Right hindlimb (tissue), 1 donor: ENCODE measurements at places on chromosomes 6 and 20.

DNA sequence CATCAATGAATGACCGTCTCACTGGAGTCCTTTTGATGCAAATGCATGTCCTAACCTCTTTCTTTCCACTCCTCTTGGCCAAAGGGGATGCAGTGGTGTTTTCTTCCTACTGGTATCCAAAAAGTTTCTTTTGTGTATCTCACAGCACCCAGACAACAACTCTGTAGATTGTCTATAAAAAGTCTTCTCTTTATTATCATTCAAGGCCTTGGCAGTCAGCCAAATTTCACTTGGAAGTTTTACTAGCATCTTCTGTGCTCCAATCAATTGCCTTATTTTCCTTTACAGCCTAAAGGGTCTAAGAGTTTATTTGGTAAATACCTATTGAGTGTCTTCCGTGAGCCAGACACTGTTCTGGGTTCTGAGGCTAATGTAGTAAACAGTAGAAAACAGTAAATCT, 150.2 kb upstream of the RNF217 start:
- no peak for DNase-seq

DNA sequence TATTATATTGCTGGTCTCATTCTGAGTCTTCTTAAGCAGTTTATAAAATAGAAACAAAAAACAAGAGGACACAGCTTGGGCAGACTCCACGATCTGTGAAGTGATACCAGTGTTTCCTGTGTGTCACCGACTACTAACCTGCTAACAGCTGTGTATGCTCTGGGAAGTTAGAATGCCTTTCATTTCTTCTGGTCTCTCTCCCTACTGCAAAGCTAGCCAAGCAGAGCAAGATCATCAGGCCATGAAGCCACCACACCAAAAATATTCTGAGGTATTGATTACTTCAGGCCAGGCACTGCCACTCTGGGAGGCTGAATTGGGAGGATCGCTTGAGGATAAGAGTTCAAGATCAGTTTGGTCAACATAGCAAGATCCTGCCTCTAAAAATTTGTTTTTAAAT, 46.9 kb upstream of the SMIM29 start:
- DNase-seq = no peak

GRCh38 chr20:5078399-5078958, 41.3 kb downstream of the PCNA start:
- no peak for DNase-seq

GRCh38 chr20:34546751-34547181, 11.8 kb upstream of the MAP1LC3A start:
- no peak for DNase-seq

- no peak for DNase-seq
These were observed 83.3 kb upstream of the BHLHE23 start for GRCh38 chr20:63090052-63090451.

DNA sequence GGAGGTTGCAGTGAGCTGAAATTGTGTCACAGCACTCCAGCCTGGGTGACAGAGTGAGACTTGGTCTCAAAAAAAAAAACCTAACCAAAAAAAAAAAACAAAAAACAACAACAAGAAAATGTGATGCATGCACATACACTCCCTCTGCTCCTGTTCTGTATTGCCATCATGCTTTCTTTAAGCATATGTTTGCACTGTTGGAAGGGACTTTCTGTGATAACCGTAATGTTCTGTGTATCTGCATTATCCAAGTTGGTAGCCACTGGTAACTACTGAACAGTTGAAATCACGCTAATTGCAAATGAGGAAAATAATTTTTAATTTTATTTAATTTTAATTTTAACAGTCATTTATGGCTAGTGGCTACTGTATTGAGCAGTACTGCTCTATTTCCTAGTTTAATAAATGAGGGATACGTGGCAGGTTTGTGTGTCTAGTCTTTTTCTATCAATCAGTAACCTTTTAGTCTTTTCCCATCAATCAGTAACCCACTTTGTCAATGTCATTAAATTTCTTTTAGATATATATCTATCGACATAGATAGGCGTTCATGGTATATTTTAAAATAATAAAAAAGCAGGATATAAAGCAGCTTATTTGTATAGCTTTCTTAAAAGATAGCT, 135.6 kb downstream of the ASCC3 start:
- no peak for DNase-seq

- DNase-seq = no peak
These were observed 237.4 kb upstream of the ZFP64 start for GRCh38 chr20:52429029-52429428.

GRCh38 chr6:74434171-74434570, 738.2 kb downstream of the CD109 start:
- peak; percentile 44 for DNase-seq

DNA sequence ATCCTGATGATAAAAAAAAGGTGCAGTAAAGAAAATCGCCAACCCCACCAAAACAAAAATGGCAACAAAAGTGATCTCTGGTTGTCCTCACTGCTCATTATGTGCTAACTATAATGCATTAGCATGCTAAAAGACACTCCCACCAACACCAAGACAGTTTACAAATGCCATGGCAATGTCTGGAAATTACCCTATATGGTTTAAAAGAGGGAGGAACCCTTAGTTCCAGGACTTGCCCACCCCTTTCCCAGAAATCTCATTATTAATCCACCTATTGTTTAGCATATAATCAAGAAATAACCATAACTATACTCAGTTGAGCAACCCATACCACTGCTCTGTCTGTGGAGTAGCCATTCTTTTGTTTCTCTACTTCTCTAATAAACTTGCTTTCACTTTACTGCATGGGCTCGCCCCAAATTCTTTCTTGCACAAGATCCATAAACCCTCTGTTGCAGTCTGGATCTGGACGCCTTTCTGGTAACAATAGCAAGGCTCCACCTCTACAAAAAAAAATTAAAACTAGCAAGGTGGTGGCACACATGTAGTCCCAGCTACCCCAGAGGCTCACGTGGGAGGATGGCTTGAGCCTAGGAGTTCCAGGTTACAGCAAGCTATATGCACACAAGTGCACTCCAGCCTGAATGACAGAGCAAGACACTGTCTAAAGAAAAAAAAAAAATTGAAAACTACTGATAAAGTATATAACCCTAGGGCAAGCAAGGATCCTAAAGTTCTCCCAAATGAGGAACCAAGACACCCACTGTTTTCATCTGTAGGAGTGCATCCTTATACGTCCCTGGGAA, 278.8 kb upstream of the JARID2 start:
- DNase-seq = no peak

DNA sequence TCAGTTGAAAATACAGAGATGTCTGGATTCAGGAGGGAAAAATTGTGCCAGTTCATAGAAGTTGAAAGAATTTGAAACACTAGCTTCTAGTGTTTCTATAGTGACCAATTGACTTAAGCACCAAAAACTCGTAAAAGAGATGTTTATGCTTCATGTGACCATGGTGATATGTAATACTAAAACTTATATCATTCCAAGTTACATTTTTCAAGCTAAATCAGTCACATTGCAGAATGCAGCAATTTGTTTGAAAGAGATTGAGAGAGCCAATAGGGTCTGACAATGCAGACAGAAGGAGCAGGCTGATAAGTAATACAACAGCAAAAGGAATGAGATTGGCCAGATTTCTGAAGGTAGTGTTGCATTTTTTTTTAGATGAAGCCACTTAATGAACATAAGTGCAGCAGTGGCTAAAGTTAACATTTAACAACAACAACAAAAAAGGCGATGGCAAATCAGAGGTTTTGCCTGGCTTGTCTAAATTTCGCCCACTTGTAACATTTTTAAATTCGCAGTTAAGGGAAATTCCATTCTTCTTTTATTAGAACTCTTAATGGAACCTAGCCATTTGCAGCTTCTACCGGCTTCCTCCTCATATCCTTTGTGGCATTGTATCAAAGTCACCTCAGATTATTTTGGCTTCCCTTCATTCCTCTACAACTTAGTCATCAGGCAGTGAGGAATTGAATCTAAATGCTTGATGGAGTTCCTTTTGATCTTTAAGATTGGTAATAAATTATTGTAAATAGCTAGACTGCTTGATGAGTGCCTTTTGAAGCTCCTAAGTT, 484.0 kb upstream of the SOX4 start:
- DNase-seq = no peak

GRCh38 chr6:106533054-106533453, 96.2 kb downstream of the RTN4IP1 start:
- no peak for DNase-seq

- no peak for DNase-seq
These were observed 107.7 kb downstream of the ZDHHC14 start for GRCh38 chr6:157488716-157489118.

- peak; percentile 1 for DNase-seq
These were observed 218.3 kb downstream of the PREX1 start for GRCh38 chr20:48609491-48609978.

DNA sequence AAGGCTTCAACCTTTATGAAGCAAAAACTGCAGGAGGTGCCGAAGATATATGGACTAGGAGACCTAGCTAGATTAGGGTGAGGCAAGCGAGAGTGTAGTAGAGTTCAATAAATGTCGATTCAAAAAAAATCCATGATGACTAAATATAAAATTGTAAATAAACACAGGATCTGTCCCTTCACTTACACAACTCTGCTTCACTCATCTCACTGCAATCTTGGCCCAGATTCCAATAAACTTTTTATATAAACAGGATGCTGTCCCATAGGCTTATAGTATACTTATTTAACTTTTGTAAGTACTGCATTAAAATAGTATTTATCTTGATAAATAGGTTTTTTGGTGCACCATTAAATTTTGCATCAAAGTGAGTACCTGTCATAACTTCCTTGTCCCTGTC, 648.4 kb upstream of the NRSN1 start:
- DNase-seq = no peak

GRCh38 chr6:14734052-14734415, 511.8 kb upstream of the JARID2 start:
- no peak for DNase-seq

DNA sequence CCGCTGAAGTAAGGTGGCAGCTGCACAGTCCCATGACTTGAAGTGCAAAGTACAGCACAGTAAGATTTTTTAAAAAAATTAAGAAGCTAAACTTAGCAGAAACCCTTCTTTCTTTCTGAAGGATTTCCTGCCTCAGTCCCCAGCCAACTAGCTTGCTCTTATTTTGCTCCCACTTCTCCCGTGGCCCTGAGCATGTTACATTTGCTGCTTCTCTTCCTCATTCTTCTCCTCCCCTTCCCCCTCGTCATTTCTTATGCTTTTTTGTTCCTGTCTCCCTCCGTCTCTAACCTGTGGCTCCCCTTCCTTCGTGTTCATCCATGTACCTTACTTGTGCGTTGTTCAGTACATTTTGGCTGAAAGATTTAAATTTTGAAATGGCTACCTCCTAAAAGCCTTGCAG, 123.0 kb downstream of the SASH1 start:
- DNase-seq = no peak

GRCh38 chr20:7240490-7240889, 473.0 kb downstream of the BMP2 start:
- no peak for DNase-seq

DNA sequence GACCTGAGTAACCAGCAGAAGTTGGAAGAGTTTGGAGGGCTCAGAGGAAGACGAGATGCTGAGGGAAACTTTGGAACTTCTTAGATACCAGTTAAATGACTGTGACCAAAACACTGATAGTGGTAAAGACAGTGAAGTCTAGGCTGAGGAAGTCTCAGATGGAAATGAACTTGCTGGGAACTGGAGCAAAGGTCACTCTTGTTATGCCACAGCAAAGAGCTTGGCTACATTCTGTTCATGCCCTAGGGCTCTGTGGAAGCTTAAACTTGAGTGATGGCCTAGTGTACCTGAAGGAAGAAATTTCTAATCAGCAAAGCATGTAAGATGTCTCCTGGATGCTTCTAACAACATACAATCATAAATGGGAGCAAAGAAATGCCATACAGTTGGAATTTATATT, 24.7 kb downstream of the WDR27 start:
- no peak for DNase-seq

- peak; percentile 49 for DNase-seq
These were observed 7.3 kb downstream of the DNTTIP1 start for GRCh38 chr20:45798935-45799642.

GRCh38 chr20:17816804-17817587, 117.2 kb downstream of the BANF2 start:
- no peak for DNase-seq

DNA sequence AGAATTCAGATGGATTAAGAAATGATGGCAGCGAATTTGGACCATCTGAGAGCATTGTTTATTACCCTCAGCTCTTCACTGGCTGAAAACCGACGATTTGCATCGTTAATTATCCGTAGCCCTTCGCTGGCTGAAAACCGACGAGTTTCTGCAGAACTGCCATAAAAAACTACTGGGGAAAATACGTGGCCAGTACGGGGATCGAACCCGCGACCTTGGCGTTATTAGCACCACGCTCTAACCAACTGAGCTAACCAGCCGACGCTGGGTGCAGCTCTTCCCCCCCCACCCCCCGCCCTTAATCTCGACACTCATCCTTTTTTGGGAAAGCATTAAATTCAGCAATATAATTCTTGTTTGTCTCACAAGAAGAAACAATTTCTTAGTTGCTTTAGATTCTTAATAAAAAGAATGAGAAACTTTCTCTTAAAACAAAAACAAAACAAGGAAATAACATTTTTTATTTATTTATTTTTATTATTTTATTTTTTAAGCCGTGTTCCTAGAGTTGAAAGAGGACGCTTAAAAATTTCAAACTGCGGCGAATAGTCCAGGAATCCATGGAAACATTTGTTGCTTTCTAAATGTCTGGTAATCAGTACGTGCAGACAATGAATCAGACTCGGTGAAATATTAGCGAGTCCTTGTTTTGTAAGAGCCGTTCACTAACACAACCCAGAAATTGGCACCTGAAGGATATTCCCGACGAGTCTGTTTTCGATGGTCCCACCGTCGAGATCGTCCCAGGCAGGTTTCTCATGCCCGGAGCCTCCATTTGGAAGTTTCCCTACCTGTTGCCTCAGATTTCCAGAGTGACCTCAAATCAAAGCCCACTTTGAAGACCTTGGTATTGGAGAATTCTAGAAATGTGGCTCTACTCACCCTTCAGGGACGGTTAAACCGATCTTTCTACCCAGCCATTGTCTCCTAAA, 27.8 kb downstream of the PRSS16 start:
- DNase-seq = no peak

GRCh38 chr6:16600701-16601100, 160.6 kb downstream of the ATXN1 start:
- no peak for DNase-seq

- peak; percentile 72 for DNase-seq
These were observed 650 bp downstream of the DCBLD1 start for GRCh38 chr6:117483004-117483644.

GRCh38 chr6:101516578-101516977, 123.1 kb downstream of the GRIK2 start:
- DNase-seq = no peak

DNA sequence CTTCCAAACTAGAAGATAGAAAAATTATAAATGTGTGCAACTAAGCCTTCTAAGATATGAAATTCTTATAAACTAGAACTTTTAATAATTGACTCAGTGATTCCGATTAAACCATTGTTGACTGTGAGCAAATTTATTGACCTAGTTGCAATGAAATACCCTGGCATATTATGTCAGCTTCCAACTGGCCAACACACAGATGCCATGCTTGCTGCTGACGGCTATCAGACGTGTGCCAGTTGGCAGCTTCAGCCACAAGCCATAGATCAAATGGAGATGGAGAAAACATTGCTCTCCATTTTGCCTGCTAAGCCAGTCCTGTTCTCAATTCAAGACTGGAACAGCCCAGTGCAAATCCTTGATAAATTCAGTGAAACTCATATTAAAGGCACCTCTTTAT, 101.7 kb upstream of the HDGFL1 start:
- no peak for DNase-seq
